Stomach (tissue), 19 donors: ENCODE measurements at places on chromosomes 4 and X.

DNA sequence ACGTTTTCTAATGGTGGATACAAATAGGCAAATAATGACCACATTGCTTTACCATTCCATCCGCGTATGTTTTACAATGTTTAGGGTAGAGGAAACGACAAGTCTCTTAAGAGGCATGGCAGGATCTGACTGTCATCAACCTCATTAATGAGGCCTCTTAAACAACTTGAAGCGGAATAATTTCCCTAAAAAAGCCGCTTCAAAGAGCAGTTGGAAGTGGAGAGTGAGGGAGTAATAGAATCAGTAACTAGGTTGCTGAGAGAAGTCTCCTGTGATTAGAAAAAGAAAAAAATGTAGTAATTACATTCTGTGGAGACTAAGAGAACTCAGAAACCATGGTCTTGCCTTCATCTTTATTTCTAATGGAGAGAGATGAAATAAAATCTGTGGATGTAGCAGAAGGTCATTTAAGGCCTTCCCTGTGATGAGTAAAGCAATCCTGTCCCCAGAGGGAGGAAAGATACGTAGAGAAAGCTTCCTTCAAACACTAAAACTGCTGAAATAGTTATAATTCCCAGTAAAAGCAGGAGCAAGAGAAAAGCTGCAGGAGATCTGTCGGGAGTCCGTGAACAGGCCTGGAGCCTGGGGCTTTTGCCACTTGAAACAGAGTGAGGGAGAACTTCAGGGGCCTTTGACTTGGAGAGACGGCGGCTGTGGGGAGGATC, 11.1 kb upstream of the SEPSECS start:
- DNase-seq, result no peak

DNA sequence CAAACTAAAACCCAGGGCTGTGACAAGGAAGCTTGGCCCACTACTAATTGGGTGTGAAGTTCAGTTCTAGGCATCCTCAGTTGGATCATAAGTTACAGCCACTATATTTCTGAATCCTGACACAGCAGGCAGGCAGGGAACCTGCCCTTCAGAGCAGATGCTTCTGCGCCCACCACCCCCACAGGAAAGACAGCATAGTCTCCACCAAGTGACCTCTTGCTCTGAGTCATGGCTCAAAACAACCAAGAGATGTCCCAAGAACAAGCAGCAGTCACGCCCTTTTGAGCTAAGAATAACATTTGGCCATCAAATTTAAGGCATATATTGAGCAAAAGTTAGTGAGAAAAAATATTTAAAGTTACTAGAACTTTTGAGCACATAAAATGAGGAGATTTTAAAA, 170.7 kb upstream of the SMARCAD1 start:
- no peak for DNase-seq

DNA sequence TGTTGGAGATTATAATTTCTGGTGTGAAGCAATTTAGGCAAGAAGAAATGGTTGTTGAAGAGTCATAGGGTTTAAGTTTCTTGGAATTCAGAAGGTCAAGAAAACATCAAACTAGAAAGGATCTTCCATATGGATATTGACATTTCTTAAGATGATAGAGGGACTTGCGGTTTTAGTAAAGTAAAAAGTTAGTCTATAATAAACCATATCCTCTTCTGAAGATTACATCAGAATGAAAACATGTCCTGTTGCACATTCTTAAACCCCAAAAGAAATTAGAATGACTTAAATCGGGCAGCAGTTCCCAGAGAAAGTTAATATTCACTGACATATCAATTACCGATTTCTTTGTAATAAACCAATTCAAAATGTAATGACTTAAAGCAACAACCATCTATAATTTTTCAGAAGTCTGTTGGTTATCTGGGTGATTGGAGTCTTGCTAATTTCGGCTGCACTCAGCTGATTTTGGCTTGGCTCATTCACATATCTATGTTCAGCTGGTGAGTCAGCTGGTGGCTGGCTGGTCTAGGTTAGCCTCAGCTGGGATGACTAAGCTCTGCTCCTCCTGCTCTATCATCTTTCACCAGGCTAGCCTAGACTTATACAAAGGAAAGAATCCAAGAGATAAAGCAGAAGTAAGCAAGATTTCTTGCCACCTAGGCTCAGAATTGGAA, 24.4 kb upstream of the DYNLT3 start:
- peak; percentile 29 for DNase-seq

DNA sequence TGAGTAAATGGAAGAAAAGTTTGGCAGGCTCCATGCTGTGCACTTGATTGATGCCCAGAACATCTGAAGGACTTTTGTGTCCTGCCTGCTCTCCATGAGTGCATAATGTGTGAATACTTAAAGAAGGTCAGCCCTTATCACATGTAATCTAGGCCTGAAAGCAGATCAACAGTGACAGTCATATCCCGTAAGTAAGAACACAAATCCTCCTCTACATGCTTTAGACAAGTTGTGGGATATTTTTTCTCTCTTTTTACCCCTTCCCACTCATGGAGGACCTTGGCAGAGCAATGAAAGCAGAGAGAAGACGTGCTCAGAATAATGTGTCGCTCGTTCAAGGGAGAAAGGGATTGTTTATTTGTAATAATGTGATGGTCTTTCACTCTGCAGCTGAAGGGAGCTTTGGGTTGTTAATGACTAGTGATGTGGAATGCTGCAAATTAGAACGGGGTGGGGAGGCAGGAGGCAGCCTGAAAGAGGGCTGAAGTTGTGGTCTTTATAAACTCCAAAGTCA, 286.6 kb downstream of the BMPR1B start:
- peak; percentile 12 for DNase-seq

- DNase-seq, result no peak
Measured at GRCh38 chr4:172177382-172177781, 364.2 kb downstream of the GALNTL6 start.

GRCh38 chrX:53357799-53358530, 64.5 kb downstream of the SMC1A start:
- DNase-seq, result peak; percentile 79

GRCh38 chr4:2725380-2725779, 30.8 kb downstream of the TNIP2 start:
- no peak for DNase-seq

- no peak for DNase-seq
Measured at GRCh38 chr4:184328022-184328736, 110.5 kb upstream of the ENPP6 start.

DNA sequence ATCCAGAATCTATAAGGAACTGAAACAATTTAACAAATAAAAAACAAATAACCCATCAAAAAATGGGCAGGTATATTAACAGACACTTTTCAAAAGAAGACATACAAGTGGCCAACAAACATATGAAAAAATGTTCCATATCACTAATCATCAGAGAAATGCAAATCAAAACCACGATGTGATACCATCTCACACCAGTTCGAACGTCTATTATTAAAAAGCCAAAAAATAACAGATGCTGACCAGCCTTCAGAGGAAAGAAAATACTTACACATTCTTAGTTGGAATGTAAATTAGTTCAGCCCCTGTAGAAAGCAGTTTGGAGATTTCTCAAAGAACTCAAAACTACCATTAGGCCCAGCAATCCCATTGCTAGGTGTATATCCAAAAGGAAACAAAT, 687.9 kb upstream of the AADAT start:
- DNase-seq, result no peak

GRCh38 chr4:82201303-82201702, 172.5 kb downstream of the HNRNPD start:
- peak; percentile 32 for DNase-seq

DNA sequence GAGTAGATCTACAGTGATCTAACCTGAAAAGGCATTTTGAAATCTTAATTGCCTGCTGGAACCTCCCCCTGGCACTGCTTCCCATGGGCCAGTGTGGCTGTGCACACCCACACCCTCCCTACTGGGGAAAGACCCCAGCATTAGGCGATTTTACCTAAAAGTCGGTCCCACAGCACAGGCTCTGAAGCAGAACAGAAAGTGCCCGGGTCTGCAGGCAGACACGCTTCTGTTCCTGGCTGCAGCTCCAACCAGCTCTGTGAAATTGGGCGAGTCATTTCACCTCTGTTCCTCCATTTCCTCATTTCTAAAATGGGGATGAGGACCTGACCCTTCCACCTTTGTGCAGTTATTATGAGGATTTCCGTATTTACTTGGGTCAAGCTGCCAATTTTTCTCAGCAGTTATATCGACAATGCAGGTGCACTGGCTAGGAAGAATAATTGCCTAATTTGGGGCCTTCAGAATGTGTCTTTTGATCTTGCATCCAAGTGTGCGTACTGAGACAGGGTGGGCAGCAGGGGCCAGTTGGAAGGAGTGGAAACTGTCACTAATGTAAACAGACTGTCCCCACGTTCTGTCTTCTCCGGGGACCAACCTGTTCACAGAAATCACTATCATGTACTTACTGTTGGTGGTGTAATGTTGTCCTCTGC, 7.1 kb downstream of the KLF3 start:
- DNase-seq, result peak; percentile 53
